ENCODE measurements at places on chromosomes 3 and 15.

- no peak for ATAC-seq
These were observed 136.3 kb downstream of the LRRK1 start for GRCh38 chr15:101055411-101055810.

DNA sequence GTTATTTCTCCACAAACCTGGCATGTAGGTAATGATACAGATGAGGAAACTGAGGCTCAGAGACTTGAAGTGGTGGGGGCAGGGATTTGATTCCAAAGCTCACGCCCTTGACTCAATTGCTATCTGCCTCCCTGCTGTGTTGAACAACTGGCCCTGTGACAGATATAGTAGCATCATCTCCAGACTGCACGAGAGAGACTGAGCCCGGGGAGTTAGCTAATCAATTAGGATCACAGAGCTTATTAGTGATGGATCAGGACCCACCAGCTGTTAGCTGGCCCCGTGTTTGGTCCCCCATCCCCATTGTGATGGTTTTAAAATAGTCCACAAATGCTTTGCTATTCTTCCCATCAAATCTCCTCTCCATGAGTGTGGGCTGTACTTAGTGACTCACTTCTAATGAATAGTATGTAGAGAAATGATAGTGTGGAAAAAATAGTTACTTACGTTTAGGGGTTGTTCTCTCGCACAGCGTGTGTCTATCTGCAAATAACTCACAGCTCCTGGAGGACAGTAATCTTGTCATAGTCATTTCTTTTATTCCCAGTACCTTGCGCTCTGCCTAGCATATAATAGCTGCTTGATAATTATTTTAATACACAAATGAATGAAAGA, 74.4 kb upstream of the KLF13 start:
- ATAC-seq, result no peak

GRCh38 chr3:1015826-1016225, 77.0 kb upstream of the CNTN6 start:
- ATAC-seq, result no peak

GRCh38 chr15:55564347-55565145, 23.6 kb downstream of the PYGO1 start:
- ATAC-seq, result no peak

DNA sequence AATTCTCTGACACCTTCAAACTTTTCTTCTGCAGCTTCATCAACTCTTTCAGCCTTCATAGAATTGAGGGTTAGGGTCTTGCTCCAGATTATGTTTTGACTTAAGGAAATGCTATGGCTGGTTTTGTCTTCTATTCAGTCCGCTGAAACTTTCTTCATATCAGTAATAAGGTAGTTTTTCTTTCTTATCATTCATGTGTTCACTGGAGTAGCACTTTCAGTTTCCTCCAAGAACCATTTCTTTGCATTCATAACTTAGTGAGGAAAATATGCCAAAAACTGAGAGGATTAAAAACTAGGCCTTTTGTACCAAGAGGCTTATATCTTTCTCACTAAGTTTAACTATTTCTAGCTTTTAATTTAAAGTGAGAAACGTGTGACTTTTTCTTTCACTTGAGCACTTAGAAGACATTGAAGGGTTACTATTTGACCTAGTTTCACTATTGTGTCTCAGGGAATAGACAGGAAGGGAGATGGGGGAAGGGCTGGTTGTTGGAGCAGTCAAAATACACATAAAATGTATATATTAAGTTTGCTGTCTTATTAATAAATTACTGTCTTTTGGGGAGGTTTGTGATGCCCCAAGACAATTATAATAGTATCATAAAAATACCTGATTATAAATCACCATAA, 1110.1 kb downstream of the TBL1XR1 start:
- no peak for ATAC-seq

GRCh38 chr3:60645801-60646200, 605.5 kb downstream of the FHIT start:
- ATAC-seq, result no peak

DNA sequence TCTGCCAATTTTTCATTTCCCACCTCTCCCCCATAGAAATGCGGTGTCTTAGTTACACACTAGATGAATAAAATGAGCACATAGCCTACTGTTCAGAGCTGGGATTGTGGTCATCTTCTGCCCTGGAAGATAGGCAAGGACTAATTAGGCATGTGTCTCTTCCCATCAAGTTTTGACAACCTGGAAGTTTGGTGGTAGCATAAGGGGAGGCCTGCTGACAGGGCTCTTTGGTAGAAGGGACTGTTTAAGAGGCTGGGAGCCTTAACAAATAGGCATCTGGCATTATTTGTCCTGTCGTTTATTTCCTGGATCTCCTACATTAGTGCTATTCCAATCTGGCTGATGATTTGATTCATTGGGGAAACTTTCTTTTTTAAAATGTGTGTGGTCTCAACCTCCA, 512.3 kb downstream of the ZNF385D start:
- no peak for ATAC-seq

DNA sequence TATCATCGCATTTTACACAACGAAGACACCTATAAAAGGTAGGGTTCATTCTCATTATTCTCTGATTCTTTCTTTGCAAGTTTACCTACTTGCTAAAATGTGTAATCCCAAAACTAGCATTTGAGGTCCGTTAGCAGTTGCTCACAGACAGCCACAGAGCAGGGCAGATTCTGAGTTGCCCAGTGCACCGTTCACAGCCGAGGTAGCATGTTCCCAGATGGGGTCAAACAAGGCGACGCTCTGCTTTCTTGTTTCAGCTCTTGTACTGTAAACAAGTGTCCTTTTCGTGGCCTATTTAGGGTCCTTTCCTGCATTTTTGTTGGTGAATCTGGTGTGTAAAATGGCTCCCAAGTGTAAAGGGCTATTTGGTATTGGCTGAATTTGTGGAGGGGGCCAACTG, 3.1 kb downstream of the PPP1R2 start:
- no peak for ATAC-seq

- no peak for ATAC-seq
These were observed 23.1 kb downstream of the PLXNB1 start for GRCh38 chr3:48406443-48407431.

DNA sequence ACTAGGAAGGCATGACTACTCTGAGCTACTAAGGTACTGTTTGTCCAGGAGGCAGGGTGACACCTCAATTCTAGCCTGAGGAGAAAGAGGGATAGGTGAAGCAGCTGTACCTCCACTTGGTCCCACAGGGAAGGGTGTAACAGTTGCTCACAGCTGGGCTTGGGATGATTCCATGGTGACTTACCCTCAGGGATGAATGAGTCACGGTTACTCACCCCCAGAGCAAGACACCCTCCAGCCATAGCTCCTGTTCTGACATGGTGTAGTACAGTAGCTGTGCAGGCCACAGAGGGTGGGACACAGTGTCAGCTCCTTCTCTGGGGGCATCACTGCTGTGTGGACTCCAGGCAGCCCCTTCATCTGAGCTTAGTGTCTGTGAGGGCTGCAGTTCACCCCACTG, 868.6 kb upstream of the SEMA6D start:
- peak; percentile 10 for ATAC-seq

- peak; percentile 6 for ATAC-seq
These were observed 30.9 kb upstream of the SEMA3F start for GRCh38 chr3:50124052-50124799.

DNA sequence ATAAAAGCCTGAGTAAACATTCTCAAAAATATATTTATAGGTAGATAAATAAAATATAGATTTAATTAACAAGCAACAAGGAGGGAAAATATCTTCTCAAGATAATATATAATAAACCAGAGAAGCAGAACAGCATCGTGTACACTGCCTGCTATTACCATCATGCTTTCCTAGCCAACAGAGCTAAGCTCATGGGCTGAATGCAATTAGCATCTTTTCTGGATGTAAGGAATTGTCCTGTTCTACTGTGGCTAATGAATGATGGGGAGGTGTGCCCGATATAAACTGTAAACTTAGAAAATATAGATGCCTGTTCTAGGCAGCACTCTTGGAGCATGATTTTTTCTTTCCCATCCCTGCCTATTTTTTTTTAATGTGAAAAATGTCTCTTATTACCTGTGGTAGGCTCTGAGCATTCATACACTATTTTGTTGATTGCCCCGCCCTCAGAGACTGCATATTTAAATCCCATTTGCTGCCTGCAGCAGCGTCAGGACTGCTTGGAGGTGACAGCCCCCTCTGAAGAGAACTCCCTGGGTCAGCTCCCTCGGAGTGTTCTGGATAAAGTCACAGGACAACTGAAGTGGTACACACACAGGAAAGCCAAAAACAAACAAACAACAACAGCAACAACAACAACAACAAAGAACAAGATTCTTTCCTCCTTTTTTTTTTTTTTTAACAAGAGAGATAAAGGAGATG, 312.3 kb downstream of the SATB1 start:
- ATAC-seq, result no peak

DNA sequence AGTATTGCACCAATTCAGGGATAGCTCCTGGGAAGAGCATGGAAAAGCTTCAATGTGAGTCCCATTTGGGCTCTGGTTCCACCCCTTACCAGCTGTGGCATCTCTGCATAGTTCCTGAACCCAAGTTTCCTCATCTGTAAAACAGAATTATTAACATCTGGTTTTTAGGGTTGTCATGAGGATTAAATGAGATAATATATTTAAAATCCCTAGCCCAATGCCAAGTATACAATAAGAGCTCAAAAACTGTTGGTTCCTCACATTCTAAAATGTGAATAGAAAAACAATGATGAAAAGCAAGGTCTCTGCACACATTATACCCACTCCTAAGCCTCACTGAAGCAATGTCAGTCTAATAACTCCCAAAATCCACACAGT, 237.3 kb upstream of the WNT5A start:
- ATAC-seq, result no peak
